ENCODE measurements at places on chromosomes 5 and 9.

- no peak for DNase-seq
Observed at GRCh38 chr9:71268871-71269635, 147.6 kb upstream of the TRPM3 start.

GRCh38 chr5:42974536-42974935, 65.6 kb downstream of the ANXA2R start:
- DNase-seq = no peak

GRCh38 chr5:123819386-123819785, 307.4 kb downstream of the CSNK1G3 start:
- DNase-seq = no peak

DNA sequence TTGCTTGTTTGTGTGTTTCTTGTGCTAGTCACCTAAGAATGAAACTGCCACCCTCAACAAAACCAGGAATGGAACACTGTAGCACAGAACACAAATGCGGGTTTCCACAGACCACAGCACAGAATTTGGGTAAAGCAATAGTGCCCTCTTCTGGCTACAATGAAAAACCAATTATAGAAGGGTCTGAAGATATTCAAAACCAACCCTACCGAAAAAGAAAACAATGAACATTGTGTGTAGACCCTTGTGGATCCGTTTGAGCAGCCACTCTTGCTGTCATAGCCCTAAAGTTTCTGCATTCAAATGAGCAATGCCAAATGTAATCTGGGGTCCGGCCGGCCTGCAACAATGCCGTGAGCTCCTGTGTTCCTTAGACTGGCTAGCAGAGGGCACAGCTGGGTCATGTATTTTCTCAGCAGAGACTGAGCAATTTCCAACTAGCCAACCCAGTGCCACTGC, 8.3 kb upstream of the ENC1 start:
- no peak for DNase-seq

- no peak for DNase-seq
Observed at GRCh38 chr9:16368237-16369087, 502.0 kb downstream of the BNC2 start.

- DNase-seq = peak; percentile 56
Observed at GRCh38 chr9:129143031-129143927, 32.1 kb downstream of the PTPA start.

DNA sequence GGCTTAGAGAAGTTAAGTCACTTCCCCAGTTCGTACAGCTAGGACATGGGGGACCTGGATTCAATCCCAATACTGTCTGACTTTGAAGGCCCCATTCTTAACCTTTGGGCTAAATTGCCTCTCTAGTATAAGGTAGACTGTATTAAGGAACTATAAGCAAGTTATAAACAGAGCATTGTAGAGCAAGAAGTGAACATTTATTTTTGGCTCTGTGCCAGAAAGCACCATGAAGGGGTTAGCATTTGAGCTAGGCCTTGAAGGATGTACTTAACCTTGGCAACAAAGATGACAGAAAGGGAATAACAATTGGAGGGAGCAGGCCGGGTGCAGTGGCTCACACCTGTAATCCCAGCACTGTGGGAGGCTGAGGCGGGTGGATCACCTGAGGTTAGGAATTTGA, 32.8 kb downstream of the GALNT10 start:
- no peak for DNase-seq

- DNase-seq = no peak
Observed at GRCh38 chr9:28832168-28832770, 1259.0 kb upstream of the C9orf72 start.

GRCh38 chr5:58930520-58930919, 347.6 kb downstream of the RAB3C start:
- no peak for DNase-seq

DNA sequence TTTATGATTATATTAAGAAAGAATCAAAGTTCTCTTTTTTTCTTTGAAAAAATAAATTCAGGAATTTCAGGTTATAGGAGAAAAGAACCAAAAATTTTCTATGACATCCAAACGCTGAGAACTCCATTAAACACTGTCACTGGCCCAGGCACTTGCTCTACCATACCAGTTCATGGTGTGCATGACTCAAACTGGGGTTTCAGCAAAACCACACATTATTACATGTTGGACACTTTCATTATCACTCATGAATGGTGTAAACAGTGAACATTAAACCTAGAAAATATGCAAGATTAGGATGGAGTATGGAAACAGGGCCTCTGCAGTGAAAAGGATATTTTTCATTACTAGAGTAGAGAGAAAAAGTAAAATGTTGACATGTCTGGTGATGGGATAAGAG, 369.9 kb upstream of the FAM174A start:
- no peak for DNase-seq

DNA sequence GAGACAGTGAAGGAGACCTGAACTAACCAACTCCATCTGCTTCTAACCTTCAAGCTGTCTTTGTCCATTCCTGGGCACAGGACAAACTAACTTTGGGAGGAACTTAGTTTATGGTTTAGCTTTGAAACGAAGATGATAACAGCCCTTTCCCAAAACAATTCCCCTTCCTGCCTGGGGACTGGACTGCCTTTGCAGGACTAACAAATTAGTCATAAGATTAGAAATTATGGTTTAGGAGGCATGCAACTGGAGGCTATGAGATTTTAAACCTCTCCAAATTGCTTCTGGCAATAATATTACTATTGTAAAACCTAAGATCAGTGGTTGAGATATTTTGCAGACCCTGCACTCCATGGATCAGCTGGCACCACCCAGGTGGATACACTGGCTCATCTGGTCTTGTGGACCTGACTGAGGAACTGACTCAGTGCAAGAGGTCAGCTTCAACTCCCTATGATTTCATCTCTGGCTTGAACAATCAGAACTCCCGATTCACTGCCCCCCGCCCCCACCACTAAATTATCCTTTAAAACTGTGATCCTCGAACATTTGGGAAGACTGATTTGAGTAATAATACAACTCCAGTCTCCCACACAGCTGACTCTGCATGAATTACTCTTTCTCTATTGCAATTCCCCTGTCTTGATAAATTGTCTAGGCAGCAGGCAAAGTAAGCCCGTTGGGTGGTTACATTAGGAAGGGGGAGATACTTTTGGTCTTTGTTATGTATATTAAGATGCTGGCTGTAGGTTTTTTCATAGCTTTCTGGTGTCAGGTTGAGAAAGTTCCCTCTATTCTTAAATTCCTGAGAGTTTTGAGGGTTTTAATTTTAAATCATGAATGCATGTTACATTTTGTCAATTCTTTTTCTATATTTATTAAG, 213.3 kb downstream of the TSSK1B start:
- no peak for DNase-seq

- DNase-seq = no peak
Observed at GRCh38 chr9:85897848-85898247, 43.1 kb upstream of the NAA35 start.

DNA sequence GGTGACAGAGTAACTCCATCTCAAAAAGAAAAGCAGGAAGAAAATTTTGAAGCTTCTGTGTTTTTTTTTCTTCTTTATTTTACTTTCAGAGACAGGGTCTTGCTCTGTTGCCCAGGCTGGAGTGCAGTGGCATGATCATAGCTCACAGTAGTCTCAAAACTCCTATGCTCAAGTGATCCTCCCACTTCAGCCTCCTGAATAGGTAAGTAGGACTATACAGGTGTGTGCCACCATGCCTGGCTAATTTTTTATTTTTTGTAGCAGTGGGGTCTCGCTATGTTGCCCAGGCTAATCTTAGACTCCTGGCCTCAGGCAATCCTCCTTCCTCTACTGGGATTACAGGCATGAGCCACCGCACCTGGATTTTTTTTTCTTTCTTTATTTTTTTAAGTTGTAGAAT, 10.1 kb upstream of the C5orf24 start:
- DNase-seq = no peak

GRCh38 chr5:139641116-139642080, 6.8 kb upstream of the CXXC5 start:
- no peak for DNase-seq

GRCh38 chr9:114776683-114777399, 29.0 kb downstream of the TNFSF15 start:
- DNase-seq = no peak

GRCh38 chr5:64972591-64972990, 203.9 kb downstream of the CWC27 start:
- no peak for DNase-seq

DNA sequence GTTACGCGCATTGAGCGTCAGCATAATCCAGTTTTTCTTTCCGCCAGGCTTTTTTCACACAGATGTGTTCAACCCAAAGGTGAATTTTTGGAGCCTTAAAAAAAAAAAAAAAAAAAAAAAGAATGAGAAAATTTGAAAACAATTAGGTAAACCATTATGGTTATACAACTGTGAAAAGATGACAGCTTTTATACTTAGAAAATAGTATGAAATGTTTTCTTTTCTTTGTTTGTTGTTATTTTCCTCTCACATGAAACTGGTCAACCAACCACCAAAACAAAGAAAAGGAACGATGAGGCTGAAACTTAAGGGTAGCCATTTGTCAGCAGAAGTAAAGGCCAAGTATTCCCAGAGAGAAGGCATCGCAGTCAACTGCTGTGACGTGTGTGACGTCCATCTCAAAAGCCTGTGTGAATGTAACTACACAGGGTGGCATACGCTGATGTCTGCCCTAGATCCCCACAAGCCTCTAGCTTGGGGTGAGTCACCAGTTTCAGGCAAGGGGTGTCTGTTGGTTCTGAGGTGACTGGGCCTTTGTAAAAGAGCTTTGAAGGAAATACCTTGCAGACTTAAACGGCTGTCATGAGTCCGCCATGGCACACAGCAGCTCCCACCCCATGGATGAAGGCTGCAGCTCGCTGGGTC, 182.9 kb downstream of the AOPEP start:
- no peak for DNase-seq

DNA sequence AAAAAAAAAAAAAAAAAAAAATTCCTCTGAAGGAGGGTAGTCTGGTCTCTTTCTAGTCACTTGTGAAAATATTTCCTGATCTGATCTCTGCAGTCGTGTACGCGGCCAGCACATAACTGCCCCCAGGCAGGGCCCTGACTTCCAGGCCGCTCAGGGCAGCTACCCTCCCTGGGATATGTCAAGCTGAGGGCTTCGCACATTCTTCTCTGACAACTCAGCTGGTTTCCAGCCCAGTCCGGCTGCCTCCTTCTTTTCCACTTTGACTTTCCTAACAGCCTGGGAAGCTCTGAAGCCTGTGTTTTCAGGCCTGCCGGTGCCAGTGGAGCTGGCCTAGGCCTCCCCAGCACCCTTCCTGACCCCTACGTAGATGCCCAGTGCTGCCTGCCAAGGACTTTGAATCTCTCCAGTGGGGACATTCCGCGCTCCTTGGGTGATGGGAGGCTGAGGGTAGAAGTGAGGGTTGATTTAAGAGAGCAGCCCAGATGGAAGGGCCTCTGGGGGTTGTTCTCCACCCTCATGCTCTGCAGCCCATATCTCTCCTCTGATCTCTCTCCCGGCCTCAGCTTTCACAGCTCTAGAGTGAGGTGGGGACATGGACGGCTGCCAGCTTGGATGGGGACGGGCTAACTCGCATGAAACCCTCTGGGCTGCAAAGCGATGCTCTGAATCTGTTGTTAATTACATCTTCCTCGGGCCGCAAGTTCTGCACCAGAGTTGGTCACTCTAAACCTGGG, 20.7 kb downstream of the COL5A1 start:
- DNase-seq = no peak

DNA sequence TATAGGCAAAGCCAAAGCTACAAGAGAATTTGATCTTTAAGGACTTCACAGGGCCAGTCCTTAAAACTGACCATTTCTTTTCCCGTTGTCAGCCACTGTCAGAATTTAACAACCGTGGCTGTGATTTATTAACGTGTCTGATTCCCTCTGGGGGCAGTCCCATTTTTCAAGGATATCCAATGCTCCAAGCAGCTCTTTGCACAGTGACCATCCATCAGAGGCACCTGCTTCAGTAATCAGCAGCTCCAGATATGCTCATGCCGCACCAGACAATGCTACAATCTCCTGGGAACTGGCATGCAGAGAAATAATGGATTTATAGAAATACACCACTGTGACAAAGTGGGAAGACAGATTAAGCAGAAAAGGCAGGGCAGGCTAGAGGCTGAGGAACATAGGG, 163.3 kb upstream of the PPP1R2B start:
- DNase-seq = no peak

DNA sequence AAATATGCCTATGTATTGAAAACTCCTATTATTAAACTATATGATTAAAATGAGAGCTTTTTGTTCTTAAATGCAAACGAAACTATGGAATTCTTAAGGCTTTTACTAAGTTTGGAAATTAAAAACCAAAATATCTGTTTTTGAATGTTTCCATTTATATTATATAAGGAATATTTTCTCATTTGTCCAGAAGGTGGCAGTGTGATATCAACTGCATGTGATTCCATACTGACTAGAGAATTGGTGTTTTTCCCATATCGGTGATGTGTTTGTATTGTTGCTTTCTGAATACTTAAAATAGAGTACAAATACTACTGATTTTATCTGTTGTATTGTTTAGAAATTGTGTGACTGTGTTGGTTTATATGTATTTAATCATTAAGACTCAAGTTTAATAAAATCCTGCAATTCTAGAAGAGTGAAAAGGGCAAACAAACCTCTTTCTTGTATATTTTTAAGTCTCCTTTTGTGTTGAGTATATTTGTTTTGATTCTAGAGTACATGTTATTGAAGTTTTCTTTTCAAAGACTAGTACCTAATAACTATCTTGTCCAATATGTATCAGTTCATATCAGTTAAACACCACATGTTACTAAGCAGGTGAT, 320.8 kb downstream of the CCDC171 start:
- DNase-seq = no peak

- no peak for DNase-seq
Observed at GRCh38 chr9:75979362-75979761, 88.9 kb downstream of the PCSK5 start.

GRCh38 chr9:22148876-22149637, 140.0 kb upstream of the CDKN2B start:
- no peak for DNase-seq

DNA sequence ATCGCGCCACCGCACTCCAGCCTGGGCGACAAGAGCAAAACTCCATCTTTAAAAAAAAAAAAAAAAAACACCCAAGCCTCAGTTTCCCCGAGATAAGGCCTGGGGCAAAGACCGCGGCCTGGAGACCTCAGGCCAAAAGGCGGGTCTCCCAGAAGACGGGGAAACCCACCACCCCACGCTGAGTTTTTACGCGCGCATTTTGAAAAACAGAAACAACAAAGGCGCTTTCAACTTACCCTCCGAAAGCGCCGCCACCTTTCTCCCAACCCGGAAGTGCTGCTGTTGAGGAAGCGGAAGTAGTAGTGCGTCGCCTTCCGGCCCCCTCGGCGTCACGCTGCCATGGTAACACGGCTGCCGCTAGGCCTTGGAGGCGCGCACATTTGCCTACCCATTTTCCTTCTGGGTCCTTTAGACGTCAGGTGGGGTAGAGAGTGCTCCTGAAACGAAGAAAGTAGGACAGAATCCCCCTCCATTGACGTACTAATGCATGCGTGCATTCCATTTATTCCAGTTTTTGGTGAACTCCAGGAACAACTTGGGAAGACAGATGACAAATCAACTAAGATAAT, at the start of gene TTF1:
TTF1 (minus strand) TSS at position 287 of the 569 bp plus-strand sequence. CDS start 4,019 bp downstream, outside the sequence.
- peak; percentile 90 for DNase-seq

- no peak for DNase-seq
Observed at GRCh38 chr9:5893591-5894236, 3.0 kb downstream of the MLANA start.

All from stimulated activated CD8-positive, alpha-beta memory T cell treated with anti-CD3 and anti-CD28 coated beads, Interleukin-12 subunit alpha, Interleukin-12 subunit beta, amount 100 ng/mL, for 1 hour (primary cell).